ENCODE measurements at places on chromosomes 1 and 21.

- no peak for DNase-seq
Observed at GRCh38 chr1:60153961-60154360, 80.4 kb upstream of the C1orf87 start.

GRCh38 chr1:19043579-19044443 lies 87.3 kb upstream of the IFFO2 start:
- no peak for DNase-seq

GRCh38 chr1:180530501-180530900 lies 28.1 kb upstream of the ACBD6 start:
- no peak for DNase-seq

- no peak for DNase-seq
Observed at GRCh38 chr1:24109686-24110475, 2.1 kb downstream of the MYOM3 start.

- DNase-seq, result no peak
Observed at GRCh38 chr1:247448107-247448791, 9.7 kb downstream of the OR2B11 start.

- no peak for DNase-seq
Observed at GRCh38 chr1:74502858-74503257, 9.6 kb downstream of the LRRC53 start.

GRCh38 chr1:164308101-164308500 lies 250.9 kb upstream of the PBX1 start:
- no peak for DNase-seq

GRCh38 chr1:165364568-165365133 lies 8.1 kb upstream of the LMX1A start:
- no peak for DNase-seq

DNA sequence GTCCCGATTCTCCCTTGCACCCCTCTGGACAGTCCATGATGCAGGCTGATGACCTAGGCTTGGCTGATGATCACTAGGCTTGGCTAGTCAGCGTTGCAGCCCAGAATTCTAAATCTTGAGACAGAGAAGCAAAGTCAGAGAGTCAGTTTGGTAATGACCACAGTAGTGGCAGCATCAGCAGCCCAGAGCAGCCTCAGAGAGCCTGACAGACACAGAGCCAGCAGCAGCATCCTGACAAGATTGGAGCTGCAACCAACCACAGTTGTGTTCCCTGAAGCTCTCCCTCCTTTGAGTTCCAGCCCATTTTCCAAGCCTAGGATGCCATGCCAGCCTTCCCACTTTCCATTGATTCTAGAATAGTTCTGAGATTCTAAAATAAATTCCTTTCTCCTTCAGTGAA lies 16.8 kb upstream of the ITLN1 start:
- DNase-seq, result no peak

Data from GDM1 (cell line).